HL-60 (cell line): ENCODE measurements at places on chromosomes 2 and 18.

GRCh38 chr18:48360376-48361021 lies 48.7 kb downstream of the ZBTB7C start:
- no peak for DNase-seq

- DNase-seq = no peak
Observed at GRCh38 chr2:130827502-130828251, 9.0 kb upstream of the ARHGEF4 start.

- no peak for DNase-seq
Observed at GRCh38 chr2:10136101-10136934, 13.8 kb downstream of the RRM2 start.

DNA sequence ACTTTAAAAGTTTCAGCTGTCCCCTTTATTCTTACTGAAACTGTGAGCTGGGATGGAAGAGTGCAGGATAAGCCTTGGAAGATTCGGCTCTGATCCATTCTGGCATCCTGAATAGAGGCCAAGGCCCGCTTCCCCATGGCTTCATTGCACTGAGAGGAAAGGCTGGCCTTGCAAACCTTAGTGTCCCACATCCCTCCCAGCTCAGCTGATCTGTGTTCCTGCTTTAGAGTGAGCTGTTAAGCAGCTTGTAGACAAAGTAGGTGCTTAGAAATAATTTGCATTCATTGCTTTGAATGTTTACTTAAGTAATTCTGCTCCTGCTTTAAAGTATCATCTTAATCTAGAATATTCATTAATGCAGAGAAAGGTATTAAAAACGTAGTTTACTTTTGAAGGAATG lies 169.6 kb upstream of the BOD1L2 start:
- DNase-seq = no peak

GRCh38 chr2:237581751-237582746 lies 8.5 kb downstream of the RAB17 start:
- DNase-seq = no peak

GRCh38 chr2:67272195-67272594 lies 124.9 kb upstream of the ETAA1 start:
- no peak for DNase-seq

DNA sequence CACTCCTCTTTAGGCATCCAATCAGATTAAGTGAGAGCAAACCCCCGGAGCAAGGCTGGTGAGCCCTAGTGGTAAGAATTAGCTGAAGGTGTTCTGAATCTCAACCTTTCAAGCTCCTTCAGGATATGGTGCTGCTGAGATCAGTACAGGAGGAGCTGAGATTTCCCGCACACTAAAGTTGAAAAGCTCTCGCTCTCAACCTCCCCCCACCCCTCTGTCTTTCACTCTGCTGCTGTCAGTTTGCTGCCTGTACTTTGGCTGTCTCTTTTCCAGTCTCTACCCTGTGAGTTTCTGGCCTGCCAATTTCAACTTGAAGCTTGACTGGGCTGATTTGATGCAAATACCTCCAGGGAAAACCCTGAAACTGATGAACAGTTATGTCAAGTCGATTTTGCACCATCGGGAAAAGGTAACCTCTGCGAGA lies 15.7 kb downstream of the ZEB2 start:
- DNase-seq = no peak

GRCh38 chr2:42386682-42387081 lies 25.7 kb upstream of the COX7A2L start:
- no peak for DNase-seq

- peak; percentile 33 for DNase-seq
Observed at GRCh38 chr2:134228493-134228903, 25.4 kb upstream of the MGAT5 start.

DNA sequence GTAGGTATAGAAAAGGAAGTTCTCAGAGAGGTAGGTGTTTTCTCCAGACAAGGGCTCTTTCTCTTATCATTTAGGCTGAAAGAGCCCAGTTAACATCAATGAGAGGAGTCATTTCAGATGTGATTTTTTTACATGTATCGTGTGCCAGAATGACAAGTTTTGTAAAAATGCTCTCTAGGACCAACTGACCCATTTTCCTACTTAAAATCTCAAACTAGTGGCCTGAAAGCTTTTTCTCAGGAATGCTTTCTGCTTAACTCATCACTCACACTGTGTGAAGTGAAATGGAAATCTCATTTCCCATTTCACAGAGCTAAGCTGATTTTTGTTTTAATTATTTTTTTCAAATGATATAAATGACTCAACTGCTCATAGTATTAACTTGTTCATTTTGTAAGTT lies 128.7 kb upstream of the CYP26B1 start:
- no peak for DNase-seq

GRCh38 chr18:52200921-52201663 lies 138.9 kb upstream of the DCC start:
- no peak for DNase-seq

GRCh38 chr2:196242131-196242620 lies 70.8 kb upstream of the STK17B start:
- DNase-seq = peak; percentile 87

DNA sequence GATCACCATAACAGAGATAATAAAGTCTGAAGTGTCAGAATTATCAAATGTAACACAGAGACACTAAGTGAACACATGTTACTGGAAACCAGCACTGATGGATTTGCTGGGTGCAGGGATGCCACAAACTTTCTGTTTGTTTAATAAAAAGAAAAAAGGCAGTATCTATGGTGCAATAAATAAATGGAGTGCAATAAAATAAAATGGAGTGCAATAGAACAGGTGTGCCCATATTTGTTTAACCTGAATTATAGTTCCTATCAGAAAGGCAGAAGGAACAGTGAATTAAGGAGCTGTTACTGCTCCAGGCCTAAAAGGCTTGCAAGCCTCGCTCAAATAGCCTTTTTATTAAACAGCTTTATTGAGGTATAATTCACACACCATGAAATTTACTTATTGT lies 81.0 kb upstream of the KIDINS220 start:
- DNase-seq = no peak

DNA sequence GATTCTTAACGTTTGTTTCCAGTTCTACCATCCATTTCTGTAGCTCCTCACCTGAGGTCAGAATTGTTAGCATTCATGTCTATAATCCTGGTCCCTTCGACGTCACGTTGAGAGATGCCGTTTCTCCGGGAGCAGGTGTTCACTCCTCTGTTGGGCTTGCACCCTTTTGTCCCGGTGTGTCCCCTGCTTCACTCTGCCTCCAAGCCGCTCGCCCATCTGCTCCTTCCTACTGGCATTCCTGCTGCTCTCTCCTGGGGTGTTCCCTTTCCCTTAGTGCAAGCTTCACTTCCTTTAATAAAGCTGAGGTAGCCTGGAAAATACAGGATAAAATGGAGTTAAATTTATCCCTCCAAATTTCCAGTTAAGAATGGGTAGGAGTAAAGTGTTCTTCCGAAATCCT lies 61.9 kb upstream of the CABYR start:
- no peak for DNase-seq

DNA sequence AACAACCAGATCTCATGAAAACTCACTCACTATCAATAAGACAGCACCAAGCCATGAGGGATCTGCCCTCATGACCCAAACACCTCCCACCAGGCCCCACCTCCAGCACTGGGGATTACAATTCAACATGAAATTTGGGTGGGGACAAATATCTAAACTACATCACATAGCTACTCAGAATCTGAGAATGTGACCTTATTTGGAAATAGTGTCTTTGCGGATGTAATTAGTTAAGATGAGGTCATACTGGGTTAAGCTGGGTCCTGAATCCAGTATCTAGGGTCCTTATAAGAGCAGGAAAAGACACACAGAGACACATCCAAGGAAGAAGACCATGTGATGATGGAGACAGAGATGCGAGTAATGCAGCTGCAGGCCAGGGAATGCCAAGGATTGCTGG lies 27.5 kb upstream of the REEP1 start:
- no peak for DNase-seq

DNA sequence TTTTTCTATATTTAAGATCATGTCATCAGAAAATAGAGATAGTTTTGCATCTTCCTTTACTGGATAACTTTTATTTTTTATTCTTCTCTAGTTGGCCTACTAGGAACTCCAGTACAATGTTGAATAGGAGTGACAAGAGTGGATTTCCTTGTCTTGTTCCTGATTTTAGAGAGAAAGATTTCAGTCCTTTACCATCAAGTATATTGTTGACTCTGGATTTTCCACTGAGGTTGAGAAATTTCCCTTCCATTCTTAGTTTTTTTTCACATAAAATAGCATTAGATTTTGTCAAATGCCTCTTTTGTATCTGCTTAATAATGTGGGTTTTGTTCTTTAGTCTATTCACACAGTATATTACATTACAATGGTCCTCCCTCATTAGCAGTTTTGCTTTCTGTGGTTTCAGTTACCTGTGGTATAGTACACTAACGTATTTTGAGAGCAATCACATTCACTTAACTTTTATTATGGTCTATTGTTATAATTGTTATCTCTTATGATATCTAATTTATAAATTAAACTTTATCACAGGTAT lies 105.5 kb downstream of the THADA start:
- DNase-seq = no peak

DNA sequence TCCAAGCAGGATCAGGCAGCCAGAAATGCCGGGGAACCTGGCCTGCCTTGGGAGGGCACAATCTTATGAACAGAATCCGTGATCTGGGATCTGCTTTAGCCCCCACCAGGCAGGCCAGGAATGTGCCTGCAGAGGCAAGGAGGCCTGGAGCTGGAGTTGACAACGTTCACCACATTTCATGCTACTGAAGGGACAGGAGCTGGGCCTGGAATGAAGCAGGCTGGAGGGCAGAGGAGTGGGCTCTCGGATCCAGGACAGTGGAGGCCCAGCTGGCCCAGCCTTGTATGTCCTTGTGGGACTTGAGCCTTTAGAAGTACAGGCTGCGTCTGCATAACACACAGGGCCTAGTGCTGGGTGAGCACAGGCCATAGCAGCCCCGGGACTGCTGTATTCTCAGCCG lies 91.8 kb downstream of the KLHL29 start:
- no peak for DNase-seq

DNA sequence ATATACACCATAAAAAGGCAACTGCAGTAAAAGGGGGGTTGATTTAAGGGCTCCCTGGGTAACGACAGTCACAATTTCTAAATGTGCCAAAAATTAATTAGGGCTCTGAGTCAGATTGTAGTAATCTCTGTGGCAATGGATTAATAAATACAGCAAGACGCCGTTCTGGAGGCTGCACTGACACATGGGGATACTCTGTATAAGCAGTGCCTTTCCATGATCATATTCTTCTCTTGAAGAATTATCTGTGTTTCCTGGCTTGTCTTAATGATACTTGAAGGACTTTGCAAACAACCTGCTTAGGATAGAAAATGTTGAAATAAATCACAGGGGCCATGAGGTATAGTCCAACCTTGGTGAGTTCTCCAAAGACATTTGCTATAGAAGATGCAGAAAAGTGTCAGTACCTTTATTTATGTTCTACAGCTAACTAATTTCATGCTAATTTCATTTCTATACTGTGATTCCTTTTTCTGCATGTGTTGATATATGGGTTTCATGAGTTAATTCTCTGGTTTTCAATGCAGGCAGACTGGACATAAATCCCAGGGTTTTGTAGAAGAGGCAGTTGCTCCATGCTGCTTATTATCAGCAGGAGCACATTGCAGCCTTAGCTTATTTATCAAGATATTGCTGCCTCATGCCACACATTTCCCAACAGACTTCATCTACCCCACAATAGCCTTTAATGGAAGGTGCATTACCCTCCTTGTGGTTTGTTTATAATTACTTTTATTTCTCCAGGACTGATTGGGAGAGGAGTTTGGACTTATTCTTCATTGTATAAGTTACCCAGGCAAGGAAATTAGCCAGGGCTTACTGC lies 54.8 kb downstream of the HNMT start:
- no peak for DNase-seq

DNA sequence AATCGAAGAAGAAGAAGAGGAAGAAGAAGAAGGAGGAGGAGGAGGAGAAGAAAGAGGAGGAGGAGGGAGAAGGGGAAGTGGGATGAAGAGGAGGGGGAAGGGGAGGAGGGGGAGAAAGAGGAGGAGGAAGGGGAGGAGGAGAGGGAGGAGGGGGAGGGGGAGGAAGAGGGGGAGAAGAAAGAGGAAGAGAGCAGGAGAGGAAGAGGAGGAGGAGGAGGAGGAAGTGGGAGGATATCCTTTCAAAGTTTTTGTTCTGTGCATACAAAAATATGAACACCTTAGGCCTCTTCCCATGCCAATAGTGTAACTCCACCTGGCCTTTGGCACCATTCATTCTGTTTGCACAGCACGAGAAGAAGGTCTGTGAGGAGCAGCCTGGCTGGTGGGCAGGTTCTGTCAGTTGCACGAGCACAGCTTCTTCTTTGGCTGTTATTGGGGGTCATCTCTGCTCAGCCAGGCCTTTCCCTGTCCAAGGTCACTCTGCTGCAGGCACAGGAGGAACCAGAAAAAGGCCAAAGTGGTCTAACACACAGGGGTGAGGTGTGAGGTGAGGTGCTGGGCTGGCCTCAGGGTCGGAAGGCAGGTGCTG lies 25.8 kb upstream of the PLB1 start:
- DNase-seq = peak; percentile 71

DNA sequence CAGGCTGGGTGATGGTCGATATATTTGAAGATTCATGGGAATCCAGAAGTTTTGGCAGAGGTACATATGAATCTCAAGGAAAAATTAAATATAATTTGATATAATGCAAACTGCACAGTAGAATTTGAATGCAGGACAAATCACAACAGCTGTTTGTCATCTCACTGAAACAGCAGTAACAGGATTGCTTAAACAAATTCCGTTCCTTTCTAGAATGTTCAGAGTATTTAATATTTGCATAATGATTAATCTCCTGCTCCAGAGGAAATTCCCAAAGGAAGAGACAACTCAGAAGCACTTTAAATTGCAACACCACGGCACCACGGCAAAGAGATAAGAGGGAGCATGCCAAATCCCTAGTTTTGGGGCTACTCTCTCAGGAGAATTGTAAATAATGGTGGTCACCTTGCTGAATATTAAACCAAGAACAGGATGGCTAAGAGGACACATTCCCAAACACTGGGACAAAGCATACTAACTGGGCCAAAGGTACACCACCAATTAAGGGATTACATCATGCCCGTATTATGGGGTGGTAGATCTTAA lies 67.8 kb upstream of the MAP4K3 start:
- no peak for DNase-seq

GRCh38 chr2:149112068-149112467 lies 73.6 kb downstream of the LYPD6B start:
- no peak for DNase-seq

DNA sequence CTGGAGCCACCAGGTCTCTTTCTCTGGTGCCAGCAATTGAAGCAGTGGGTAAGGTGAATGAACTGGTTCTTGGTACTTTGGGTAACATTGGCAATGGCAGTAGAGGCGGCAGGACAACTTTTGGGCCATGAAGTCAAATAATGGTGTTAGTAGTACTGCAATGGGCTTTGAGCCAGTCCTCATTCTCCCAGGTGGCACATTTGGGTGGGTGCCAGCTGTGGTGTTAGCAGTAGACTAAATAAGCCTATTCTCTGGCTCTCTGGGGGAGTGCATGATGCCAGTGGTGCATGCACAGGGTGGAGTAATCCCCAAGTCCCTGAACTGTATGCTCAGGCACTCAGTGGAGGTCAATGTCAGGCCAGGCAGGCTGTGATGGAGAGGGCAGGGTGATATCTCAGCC lies 120.2 kb upstream of the LRRTM4 start:
- DNase-seq = no peak

DNA sequence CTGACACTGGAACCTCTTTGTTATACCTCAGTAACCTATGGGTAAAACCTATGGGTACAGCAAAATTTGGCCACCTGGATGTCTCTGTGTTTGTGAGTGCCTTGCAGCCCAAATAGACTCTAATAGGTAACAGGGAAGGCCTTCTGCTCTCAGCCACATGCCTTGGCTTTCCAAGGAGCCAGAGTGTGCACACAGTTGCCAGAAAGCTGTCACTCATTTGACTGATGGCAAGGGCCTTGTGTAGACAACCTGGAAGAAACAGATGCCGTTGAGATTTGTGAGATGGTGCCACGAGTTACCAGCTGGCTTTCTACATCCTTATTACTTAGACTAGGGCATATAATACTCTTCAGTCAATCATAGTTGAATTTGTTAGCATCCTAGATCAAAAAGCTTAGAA lies 90.1 kb upstream of the RAB12 start:
- no peak for DNase-seq
